ENCODE measurements at places on chromosomes 16 and 17. TPM values are rescaled to one million over a fixed set of nuclear protein-coding genes. Genes with fewer than 3 reads are reported as not detected.

DNA sequence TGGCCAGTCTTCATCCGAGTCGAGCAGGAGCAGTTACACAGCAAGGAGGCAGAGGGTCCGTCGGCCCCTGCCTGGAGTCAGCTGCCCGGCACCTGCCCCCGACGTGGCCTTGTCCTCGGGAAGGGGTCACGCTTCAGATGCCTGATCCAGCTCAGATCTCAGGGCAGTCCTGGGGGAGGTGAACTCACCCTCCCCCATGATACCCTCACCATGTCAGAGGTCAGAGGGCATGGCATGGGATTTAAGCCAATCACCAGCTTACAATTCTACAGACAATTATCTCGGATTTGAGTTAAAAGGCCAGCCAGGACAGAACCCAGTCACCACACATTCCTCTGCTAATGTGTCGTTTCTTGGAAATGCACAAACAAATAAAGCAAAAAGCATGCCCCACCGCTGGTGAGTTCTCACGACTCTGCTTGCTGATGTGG, 211.3 kb downstream of the FOXL1 start:
- H3K27me3 ChIP-seq: no peaks in the 10 kb centered on the region
- H3K36me3 ChIP-seq: no peaks in the 10 kb centered on the region
- no peak overlapping the region for H3K27ac ChIP-seq

DNA sequence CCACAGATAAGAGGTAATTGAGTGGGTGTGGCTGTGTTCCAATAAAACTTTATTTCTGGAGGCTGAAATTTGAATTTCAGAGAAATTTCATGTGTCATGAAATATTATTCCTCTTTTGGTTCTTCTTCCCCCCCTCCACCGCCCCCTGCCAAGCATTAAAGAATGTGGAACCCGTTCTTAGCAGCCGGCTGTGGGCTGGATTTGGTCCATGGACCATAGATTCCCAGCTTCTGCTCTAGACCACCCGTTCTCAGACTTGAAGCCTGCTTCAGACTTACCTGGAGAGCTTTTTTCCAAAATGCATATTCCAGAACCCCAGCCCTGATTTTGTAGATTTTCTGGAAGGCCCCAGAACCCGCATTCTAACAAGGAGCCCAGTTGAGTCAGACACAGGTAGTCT, 15.1 kb upstream of the LASP1NB start:
- no peak for DNase-seq
- H3K27me3 ChIP-seq: no peaks in the 10 kb centered on the region
- no peak overlapping the region for H3K4me3 ChIP-seq
- peaks cover 90% of the 10 kb centered on the region for H3K36me3 ChIP-seq
- no peak overlapping the region for H3K27ac ChIP-seq

- no peaks in the 10 kb centered on the region for H3K27me3 ChIP-seq
- H3K27ac ChIP-seq: no peak overlapping the region
- DNase-seq: no peak
- H3K4me1 ChIP-seq: no peaks in the 10 kb centered on the region
- H3K36me3 ChIP-seq: no peaks in the 10 kb centered on the region
These were observed 9.2 kb upstream of the TVP23A start for GRCh38 chr16:10827691-10828341.

BRICD5 gene
- total RNA-seq: 4.2 TPM

CCDC47 gene
- total RNA-seq: 31.0 TPM
